ENCODE measurements at places on chromosomes 1 and 21.

- no peak overlapping the region for H3K4me3 ChIP-seq
- no peaks in the 10 kb centered on the region for H3K36me3 ChIP-seq
- DNase-seq = no peak
- no peak overlapping the region for H3K27ac ChIP-seq
- no peaks in the 10 kb centered on the region for H3K27me3 ChIP-seq
Observed at GRCh38 chr1:73065339-73066041, 783.2 kb upstream of the NEGR1 start.

GRCh38 chr1:15739745-15740144 is 2.6 kb upstream of the TMEM82 start:
- DNase-seq = no peak
- H3K4me3 ChIP-seq = no peak overlapping the region
- no peaks in the 10 kb centered on the region for H3K27me3 ChIP-seq
- peaks cover 7% of the 10 kb centered on the region for H3K4me1 ChIP-seq

GRCh38 chr1:199096591-199096990 is 457.8 kb downstream of the PTPRC start:
- H3K4me1 ChIP-seq = peaks cover 2% of the 10 kb centered on the region
- H3K27ac ChIP-seq = no peak overlapping the region
- DNase-seq = no peak
- no peak overlapping the region for H3K4me3 ChIP-seq
- H3K36me3 ChIP-seq = no peaks in the 10 kb centered on the region
- no peaks in the 10 kb centered on the region for H3K27me3 ChIP-seq

GRCh38 chr1:229184066-229184465 is 86.8 kb upstream of the RAB4A start:
- H3K27me3 ChIP-seq = no peaks in the 10 kb centered on the region
- H3K4me3 ChIP-seq = no peak overlapping the region
- H3K36me3 ChIP-seq = no peaks in the 10 kb centered on the region

DNA sequence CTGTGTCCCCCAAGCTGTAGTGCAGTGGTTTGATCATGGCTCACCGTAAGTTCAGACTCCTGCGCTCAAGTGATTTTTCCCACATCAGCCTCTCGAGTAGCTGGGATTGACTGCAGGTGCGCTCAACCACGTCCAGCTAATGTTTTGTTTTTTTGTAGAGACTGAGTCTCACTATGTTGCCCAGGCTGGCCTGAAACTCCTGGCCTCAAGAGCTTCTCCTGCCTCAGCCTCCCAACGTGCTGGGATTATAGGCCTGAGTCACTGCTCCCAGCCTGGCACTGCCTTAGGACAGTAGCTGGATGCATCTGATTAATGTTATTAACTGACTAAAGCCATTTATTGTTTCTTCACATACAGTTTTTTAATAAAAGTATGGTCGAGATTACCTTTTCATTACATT is 40.2 kb downstream of the RNF11 start:
- H3K4me3 ChIP-seq = no peak overlapping the region
- DNase-seq = no peak
- H3K4me1 ChIP-seq = no peaks in the 10 kb centered on the region
- H3K27ac ChIP-seq = peak overlapping the region; percentile 14

DNA sequence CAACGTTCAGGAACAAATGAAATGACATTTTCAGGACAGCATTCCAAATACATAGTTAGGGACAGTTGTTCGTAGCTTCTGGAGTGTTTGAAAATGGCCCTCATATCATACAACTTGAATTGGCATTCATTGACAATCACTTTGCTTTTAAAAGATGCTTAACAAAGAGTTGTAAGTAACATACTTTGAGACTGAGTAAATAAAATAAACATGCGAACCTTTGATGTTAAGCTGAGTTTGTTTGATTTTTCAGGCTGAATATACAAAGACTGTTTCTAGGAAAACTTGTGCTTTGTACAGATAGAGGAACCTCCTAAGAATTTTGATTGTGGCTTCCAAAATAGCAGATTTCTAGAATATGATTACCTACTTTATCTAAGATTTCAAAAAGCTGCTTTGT is 45.3 kb downstream of the ITSN1 start:
- no peaks in the 10 kb centered on the region for H3K36me3 ChIP-seq
- no peak overlapping the region for H3K27ac ChIP-seq
- peaks cover 2% of the 10 kb centered on the region for H3K4me1 ChIP-seq
- no peak overlapping the region for H3K4me3 ChIP-seq
- peaks cover 14% of the 10 kb centered on the region for H3K27me3 ChIP-seq

DNA sequence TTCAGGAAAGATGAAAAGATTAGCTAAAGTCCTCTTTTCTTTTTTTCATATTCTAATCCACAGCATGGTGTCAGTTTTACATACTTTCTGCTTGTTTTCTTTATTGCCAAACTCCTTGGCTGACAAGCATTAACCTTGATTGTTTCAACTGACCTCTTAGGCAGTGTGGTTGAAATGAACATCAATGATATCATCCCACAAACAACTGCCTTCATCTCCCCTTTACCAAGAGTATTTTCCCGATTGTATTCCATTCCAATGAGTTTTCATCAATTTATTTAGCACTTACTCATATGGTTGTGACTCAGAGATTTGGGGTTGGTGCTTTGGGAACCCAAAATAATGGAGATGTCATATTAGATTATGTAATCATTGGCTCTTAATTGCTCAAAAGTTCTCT is 71.8 kb downstream of the SPAG17 start:
- no peaks in the 10 kb centered on the region for H3K36me3 ChIP-seq
- H3K4me3 ChIP-seq = no peak overlapping the region
- no peak for DNase-seq

- no peak overlapping the region for H3K27ac ChIP-seq
- H3K27me3 ChIP-seq = peaks cover 43% of the 10 kb centered on the region
- H3K4me3 ChIP-seq = no peak overlapping the region
- no peak for DNase-seq
Observed at GRCh38 chr1:165254376-165254775, 102.1 kb downstream of the LMX1A start.

GRCh38 chr21:17387030-17387617 is 125.7 kb upstream of the CXADR start:
- no peak overlapping the region for H3K4me3 ChIP-seq
- no peaks in the 10 kb centered on the region for H3K36me3 ChIP-seq
- H3K4me1 ChIP-seq = no peaks in the 10 kb centered on the region
- H3K27me3 ChIP-seq = peaks cover 6% of the 10 kb centered on the region

- DNase-seq = no peak
- H3K27me3 ChIP-seq = peaks cover 13% of the 10 kb centered on the region
- H3K4me3 ChIP-seq = no peak overlapping the region
Observed at GRCh38 chr1:200310824-200311223, 99.0 kb downstream of the ZNF281 start.

DNA sequence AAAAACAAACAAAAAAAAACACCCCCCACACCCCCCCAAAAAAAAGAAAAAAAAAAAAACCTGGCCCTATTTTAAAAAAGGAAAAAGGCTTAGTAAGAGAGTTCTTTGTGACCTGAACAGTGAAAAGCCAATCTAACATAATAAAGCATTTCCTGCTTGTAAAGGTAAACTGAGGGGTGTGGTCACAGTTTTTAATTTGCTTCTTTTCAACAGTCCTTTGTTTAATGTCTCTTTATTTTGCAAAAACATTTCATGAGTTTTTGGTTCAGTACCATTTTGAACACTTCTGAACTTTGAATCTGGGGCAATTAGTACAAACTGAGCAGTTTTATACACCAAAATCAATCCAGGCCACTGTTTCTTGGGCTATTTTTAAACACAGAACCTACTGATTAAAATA is 37.6 kb downstream of the TOR3A start:
- no peak overlapping the region for H3K4me3 ChIP-seq
- no peak for DNase-seq
- no peak overlapping the region for H3K27ac ChIP-seq
- H3K4me1 ChIP-seq = peaks cover 8% of the 10 kb centered on the region

GRCh38 chr1:52032785-52033131 is 852 bp downstream of the KTI12 start:
- H3K27me3 ChIP-seq = no peaks in the 10 kb centered on the region
- H3K27ac ChIP-seq = peak overlapping the region; percentile 97
- H3K4me3 ChIP-seq = peak overlapping the region; percentile 95
- peaks cover 38% of the 10 kb centered on the region for H3K4me1 ChIP-seq

DNA sequence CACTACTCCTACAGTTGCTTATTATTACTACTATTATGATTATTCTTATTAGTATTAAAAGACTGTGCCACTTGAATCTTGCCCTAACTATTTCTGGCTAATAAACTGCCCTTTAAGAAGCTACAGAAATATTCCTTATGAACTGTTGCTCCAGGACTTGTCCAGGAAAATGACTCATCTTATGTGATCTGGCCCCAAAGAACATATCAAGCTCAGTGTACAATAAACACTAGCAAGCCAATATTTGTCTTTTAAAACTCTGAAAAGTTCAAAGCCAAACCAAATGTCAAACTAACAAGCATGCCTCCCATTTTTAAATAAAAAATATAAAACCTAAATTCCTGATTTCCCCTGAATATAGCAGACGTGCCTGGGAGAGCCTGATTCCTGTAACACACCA is 88.7 kb upstream of the SIM2 start:
- H3K36me3 ChIP-seq = no peaks in the 10 kb centered on the region
- H3K27ac ChIP-seq = no peak overlapping the region
- DNase-seq = no peak
- H3K27me3 ChIP-seq = peaks cover 16% of the 10 kb centered on the region
- H3K4me3 ChIP-seq = no peak overlapping the region

GRCh38 chr1:199751962-199752687 is 275.4 kb upstream of the NR5A2 start:
- no peak overlapping the region for H3K4me3 ChIP-seq
- DNase-seq = no peak
- H3K27me3 ChIP-seq = peaks cover 12% of the 10 kb centered on the region

- H3K4me1 ChIP-seq = peaks cover 23% of the 10 kb centered on the region
- peak; percentile 44 for DNase-seq
Observed at GRCh38 chr1:19765623-19766022, 34.1 kb downstream of the TMCO4 start.

DNA sequence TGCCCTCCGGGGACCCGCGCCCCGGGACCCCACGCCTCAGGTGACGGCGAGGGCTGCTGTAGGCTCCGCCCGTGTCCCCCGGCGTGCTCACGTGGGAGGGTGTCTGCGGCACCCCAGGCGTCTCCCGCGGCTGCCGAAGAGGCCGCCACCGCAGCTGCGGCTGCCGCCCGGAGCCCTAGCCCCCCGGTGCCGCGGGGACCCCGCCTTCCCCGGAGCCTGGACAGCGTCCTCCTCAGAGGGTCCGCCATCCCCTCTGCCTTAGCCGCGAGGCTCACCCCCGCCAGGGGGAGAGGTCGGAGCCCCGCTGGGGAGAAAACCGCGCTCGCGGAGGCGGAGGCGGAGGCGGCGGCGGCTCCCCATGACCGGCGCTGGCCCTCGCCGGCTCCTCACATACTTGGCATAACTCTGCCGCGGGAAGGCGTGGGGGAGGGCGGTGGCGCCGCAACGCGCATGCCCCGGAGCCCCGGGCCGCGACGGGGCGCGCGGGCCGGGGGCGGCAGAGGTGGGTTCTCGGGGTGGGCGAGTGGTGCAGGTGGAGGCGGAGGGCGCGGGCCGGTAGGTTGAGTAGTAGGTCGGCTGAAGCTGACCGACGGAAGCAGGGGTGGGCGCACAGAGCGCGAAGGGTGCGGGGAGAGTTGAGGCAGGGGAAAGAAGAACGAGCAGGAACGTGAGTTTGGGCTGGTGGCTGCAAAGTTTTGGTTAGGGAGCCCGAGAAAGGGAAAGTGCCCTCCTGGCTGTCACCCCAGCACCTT is 700 bp upstream of the SYDE2 start:
- peak overlapping the region; percentile 91 for H3K4me3 ChIP-seq
- peaks cover 12% of the 10 kb centered on the region for H3K27me3 ChIP-seq

- no peaks in the 10 kb centered on the region for H3K27me3 ChIP-seq
- H3K4me1 ChIP-seq = peaks cover 18% of the 10 kb centered on the region
- no peak for DNase-seq
- no peak overlapping the region for H3K4me3 ChIP-seq
Observed at GRCh38 chr21:39340687-39341086, 8.2 kb downstream of the HMGN1 start.

DNA sequence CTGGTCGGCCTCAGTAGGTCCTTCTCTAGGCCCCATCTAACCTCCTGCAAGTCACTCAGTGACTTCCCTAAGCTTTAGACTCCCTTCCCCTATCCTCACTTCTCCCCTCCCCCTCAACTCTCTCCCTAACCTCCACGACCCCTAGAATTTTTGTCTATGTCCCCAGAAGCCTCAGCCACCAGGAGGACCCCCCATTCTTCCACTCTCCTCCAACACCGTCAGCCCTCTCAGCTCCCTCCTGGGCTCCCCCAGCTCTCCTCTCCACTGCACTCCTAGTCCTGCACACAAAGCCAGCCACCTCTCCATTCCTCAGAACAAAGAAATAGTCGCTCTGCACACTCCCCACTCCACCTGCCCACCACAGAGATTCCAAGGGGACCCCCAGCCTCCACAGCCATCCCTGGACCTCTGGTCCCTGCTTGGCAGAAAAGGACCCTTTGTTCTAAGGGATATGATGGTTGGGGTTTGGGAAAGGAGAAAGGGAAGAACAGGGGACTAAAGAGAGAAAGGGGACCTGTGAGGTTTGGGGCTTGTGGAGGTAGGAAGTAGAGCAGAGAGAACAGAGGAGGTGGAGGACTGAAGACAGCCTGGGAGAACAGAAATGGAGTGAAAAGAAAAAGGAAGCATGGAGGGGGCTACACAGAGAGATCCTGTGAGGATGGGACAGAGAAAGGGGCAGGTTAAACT is 2.8 kb downstream of the ARHGEF2 start:
- H3K4me1 ChIP-seq = peaks cover 77% of the 10 kb centered on the region
- H3K27ac ChIP-seq = peak overlapping the region; percentile 98
- DNase-seq = no peak

GRCh38 chr1:36166938-36167905 is 11.3 kb downstream of the MAP7D1 start:
- H3K36me3 ChIP-seq = peaks cover 80% of the 10 kb centered on the region
- DNase-seq = no peak
- peaks cover 42% of the 10 kb centered on the region for H3K4me1 ChIP-seq
- no peak overlapping the region for H3K4me3 ChIP-seq
- no peaks in the 10 kb centered on the region for H3K27me3 ChIP-seq

- H3K4me3 ChIP-seq = no peak overlapping the region
- no peaks in the 10 kb centered on the region for H3K4me1 ChIP-seq
- no peak for DNase-seq
- no peak overlapping the region for H3K27ac ChIP-seq
- no peaks in the 10 kb centered on the region for H3K27me3 ChIP-seq
- H3K36me3 ChIP-seq = no peaks in the 10 kb centered on the region
Observed at GRCh38 chr1:57860931-57861565, 437.2 kb upstream of the DAB1 start.

- no peaks in the 10 kb centered on the region for H3K36me3 ChIP-seq
- H3K27ac ChIP-seq = no peak overlapping the region
- DNase-seq = no peak
- peaks cover 6% of the 10 kb centered on the region for H3K4me1 ChIP-seq
- H3K4me3 ChIP-seq = no peak overlapping the region
- peaks cover 57% of the 10 kb centered on the region for H3K27me3 ChIP-seq
Observed at GRCh38 chr1:20342294-20343148, 51.8 kb downstream of the VWA5B1 start.

DNA sequence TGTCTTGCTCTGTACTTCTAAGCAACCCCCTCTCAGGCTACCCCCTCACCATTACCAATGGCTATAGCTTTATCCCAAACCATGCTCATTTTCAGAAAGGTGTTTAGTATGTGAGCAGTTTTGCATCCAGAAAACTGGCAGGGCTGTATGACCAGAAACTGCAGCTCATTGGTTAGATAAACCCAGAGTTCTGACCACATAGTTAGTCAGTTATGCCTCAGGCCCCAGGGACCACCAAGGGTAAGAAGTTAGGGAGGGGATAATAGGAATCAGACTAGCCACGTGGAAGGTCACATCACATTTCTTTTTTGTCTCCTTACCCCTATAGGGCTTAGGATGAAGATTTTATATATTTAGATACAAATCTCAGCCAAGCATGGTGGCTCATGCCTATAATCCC is 1.2 kb downstream of the ITGA10 start:
- DNase-seq = no peak
- H3K27me3 ChIP-seq = no peaks in the 10 kb centered on the region
- peaks cover 12% of the 10 kb centered on the region for H3K4me1 ChIP-seq
- H3K27ac ChIP-seq = no peak overlapping the region
- no peak overlapping the region for H3K4me3 ChIP-seq
